Stimulated activated CD4-positive, alpha-beta T cell treated with anti-CD3 and anti-CD28 coated beads, Interleukin-4, amount 100 ng/mL, for 24 hours (primary cell): ENCODE measurements at places on chromosomes 3 and 15.

GRCh38 chr15:56939257-56939656 is 20.8 kb downstream of the TCF12 start:
- DNase-seq = no peak

DNA sequence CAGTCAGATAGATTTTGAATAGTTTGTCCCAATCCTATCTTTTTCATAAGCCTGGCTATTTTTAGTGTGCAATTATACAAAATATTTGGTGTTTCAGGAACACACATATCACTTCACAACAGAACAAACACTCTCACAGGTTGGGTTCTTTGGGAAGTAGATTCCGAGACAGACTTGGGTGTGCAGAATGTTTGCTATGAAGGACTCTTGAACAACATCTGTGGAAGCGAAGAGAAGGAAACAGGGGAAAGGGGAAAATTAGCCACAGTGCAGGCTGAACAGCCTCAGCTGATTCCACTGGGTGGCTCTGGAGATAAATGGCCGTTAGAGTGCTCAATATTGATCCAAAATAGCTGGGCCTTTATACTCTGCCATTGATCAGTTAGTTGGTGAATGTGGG is 61.8 kb downstream of the GUCA1C start:
- DNase-seq = no peak

- DNase-seq = no peak
Measured at GRCh38 chr15:27592036-27592760, 506.9 kb downstream of the OCA2 start.

DNA sequence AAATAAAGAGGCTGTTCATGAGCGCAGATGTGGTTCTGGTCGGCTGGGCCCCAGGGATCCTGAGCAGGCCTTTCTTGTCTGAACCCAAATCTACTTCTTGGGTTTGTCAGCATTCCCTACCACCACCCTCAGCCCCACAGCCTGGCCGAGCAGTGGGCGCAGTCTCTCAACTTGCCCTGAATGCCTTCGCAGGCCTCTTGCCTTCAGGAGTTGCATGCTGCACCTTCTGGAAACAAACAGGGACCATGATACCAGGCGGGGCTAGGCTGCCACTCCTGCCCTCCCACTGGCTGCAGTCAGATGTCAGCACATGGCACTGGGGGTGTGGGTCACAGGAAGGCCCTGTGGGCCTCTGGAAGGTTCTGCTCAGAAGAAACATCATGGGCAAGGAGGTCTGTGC is 13.2 kb upstream of the C15orf39 start:
- DNase-seq = no peak

- DNase-seq = no peak
Measured at GRCh38 chr15:70669006-70669602, 94.3 kb downstream of the UACA start.

- peak; percentile 43 for DNase-seq
Measured at GRCh38 chr15:68818769-68819494, 1.8 kb downstream of the ANP32A start.

- DNase-seq = no peak
Measured at GRCh38 chr3:40851836-40852235, 327.1 kb downstream of the ZNF621 start.

DNA sequence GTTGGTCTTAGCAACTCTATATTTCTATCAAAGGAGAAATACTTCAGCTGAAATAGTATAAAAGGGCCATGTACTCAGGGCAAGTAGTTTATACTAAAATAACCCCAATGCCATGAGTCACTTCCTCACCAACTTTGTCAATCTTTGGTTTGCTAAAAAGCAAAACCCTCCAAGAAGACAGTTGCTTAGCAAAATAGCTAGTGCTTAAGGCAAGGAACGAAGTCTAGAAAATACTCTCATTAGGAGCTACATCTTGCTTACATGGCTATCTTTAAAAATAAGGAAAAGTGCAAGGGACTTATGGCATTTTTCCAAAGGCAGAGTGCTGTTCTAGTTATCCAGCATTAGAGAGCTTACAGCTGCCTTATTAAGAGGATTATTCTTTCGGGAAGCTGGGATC is 28.4 kb downstream of the P3H2 start:
- no peak for DNase-seq

DNA sequence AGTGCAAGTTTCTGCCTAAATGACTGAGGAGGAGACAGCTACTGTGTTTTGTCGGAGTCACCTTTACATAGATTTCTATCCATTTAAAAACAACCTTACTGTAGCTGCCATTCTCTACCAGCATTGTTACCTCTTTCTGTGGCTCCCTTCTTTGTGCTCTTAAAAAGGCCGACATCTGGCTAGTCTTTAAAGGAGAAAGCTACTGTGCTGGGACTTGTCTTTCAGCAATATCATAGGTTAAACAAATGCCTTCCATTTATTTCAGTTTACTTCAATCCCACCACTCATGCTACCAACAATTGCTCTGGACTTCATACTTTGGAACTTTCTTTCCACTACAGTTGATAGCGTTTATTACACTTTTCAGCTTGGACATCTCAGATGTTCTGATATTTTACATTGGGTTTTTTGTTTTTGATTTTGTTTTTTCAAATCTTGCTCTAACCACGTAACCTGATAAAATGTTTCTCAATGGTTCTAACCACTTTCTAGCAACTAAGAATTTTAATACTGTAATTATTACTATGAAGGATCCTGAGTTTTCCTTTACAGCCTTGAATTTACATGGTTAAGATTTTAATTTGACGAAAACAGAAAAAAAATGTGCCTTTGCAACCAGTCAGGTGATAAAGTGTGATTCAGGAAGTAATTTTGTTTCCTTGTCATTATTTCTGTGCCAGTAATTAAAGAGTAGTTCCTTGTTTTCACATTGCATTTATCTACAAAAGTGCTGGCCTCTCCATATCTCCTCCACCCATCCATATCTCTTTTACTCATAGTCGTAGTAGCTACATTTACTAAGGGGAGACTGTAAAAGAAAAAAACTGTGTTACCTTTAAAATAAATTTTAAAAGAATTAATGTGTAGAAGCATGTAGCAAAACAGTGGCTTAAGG is 1.3 kb upstream of the CBLB start:
- DNase-seq = no peak

- peak; percentile 47 for DNase-seq
Measured at GRCh38 chr3:47266709-47267489, 15.7 kb downstream of the KIF9 start.

- DNase-seq = no peak
Measured at GRCh38 chr3:195170496-195170895, 100.5 kb downstream of the XXYLT1 start.

GRCh38 chr15:73196113-73196512 is 143.8 kb downstream of the NEO1 start:
- DNase-seq = no peak

GRCh38 chr3:71339049-71339448 is 244.5 kb downstream of the FOXP1 start:
- DNase-seq = no peak

GRCh38 chr3:188400494-188401243 is 246.7 kb downstream of the LPP start:
- peak; percentile 9 for DNase-seq

DNA sequence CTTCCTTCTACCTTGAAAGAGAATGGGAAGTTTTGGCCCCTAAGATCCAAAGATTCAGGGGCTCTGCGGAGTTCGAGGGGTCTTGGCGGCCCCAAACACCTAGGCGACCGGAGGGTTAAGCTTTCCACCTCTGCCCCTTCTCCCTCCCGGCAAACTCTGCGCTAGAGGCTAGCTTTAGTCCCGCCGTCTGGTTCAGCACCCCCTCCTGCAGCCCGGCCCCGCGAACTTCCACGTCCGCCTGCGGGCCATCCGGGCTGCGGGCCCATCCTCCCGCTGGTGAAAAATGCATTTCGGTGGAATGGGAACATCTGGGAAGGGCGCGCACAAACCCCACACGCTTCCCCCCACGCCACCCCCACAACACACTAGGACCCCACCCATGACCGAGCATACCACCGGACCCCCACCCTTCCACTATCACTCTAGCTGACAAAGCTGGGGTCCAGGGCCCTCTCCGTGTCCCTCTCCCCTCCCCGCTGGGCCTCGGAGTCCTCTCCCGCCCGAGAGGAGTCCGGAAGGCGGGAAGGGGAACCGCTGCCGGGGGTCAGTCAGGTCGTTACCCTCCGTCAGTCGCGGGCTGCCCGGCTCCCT is 1.0 kb downstream of the SHOX2 start:
- no peak for DNase-seq

DNA sequence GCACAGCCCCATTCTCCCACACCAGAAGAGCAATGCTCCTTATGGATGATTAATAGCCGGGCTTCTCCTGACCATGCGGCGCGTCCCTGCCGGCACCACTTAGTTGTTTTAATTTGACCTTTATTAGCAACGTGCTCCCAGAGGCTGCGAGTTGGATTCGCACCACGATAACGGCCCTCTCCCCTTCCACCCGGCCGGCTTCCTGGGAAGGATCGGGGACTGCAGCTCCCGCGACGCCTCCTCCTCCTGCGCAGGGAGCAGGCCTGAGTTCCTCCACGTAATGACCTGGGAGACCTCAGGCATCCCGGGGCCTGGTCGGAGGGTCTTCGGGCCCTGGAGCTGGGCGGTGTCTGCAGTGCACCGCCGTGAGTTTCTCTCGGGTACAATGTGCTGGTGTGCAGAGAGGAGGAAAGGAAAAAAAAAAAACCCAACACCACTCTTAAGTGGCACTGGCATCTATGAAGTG is 243.3 kb upstream of the TOPAZ1 start:
- no peak for DNase-seq

GRCh38 chr3:1462371-1462770 is 369.5 kb downstream of the CNTN6 start:
- no peak for DNase-seq

- DNase-seq = no peak
Measured at GRCh38 chr15:56992725-56993124, 74.3 kb downstream of the TCF12 start.

GRCh38 chr3:72393455-72393854 is 454.8 kb downstream of the SHQ1 start:
- DNase-seq = no peak

DNA sequence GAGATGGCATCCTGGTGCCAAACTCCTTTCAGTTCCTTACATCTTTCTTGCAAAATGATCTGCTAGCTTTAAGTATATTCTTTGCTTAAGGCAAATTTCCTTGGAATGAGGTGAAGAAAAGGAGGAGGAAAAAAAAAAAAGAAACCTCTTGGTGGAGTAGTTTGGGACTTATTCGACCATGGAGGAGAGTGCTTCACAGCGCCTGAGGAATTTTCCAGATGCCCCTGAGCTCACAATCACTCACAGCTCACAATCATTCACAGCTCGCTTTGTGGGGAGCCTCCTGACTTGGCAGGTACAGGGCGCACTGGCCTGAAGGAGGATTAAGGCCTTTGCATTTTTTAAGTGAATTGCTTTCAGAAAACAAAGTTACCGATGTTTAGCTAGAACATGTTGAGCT is 53.9 kb downstream of the BOC start:
- no peak for DNase-seq
